Activated CD4-positive, alpha-beta T cell treated with anti-CD3 and anti-CD28 coated beads for 1 hour (primary cell): ENCODE measurements at places on chromosomes 7 and 10.

- DNase-seq: no peak
Observed at GRCh38 chr10:121615435-121615793, 17.2 kb upstream of the FGFR2 start.

DNA sequence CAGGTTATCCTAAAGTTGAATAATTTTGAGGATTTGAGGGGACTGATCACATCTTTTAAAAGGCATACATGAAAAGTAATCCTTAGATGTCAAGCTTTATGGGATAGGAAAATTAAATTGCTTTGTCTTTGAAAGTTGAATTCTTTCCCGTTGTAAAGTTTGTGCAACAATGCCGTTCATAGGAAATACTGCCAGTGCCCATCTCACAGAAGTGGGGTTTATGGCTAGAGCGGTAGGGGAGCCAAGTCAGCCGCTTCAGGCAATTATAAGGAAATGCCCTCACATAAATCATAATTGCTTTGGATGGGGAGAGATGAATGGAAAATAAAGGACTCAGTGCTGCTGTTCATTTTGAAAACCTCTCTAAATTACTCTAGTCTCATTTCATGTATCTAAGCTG, 18.1 kb downstream of the CDC123 start:
- DNase-seq: no peak

DNA sequence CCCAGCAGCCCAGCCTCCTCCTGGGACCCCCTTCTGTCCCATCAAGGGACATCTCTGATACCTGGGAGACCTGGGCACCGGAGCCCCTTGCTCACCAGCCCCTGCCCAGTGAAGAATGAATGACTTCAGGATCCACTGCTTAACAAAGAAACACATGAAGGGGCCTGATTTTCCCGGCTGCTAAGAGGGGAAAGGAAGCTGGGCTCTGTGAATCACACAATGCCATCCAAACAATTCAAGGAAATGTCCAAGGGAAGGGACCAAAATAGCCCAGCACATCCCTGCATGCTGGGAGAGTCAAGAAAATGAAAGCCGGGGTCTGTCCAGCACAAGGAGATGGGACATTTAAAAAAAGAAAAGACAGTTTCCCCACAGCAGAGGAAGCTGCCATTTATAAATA, 128.7 kb upstream of the JCAD start:
- DNase-seq: no peak

DNA sequence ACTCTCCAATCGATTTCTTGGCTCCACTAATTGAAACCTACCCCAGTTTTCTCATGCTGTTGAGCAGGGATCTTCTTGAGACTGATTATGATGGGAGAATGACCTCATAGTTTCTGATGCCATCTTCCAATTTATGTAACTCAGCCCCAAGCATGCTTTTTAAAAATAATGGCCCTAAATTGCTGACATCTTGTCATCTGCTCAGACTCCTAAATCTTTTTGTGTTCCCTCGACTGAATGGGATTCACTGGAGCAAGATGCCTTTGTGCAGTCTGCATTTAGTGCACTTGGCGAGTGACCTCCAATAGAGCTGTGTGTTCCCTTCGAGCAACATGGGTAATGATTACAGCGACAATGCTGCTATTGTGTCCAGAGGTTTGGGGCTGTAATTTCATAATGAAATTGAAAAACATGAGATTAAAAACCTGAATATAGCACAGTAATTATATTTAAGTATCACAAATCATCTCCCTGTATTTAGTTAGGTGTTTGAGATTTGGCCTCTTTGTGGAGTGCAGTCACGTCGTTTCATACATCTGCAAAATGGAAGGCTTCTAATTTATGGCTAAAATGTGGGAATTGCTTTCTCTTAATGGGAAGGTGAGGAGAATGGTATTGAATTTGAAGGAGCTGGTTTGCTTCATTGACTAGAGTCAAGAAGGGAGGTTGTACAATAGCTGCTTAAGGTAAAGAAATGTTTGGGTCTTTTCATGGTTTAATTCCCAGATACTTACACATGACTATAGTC, 192.9 kb downstream of the AUTS2 start:
- no peak for DNase-seq

DNA sequence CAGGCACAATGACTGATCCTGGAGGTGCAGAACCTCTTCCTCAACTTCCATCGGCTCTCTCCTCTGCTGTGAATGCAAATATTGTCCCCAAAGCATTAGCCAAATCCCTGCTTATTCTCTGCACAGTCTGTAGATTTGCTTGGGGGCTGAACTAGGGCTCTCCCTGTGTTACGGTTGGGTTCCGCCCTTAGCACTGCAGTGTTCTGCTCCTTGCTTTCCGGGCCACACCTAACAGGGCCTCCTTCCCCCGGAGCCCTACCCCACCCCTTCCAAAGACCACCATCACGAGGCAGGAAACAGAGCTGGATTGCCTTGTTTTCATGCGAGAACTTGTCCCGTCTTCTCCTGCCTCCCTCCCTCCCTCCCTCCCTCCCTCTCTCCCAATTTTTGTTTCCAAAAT, 36.6 kb downstream of the SLC25A28 start:
- no peak for DNase-seq

GRCh38 chr7:95730493-95731280, 41.7 kb upstream of the DYNC1I1 start:
- no peak for DNase-seq

GRCh38 chr7:152512706-152513105, 76.9 kb upstream of the KMT2C start:
- no peak for DNase-seq
